ENCODE measurements at places on chromosomes 2 and 18.

DNA sequence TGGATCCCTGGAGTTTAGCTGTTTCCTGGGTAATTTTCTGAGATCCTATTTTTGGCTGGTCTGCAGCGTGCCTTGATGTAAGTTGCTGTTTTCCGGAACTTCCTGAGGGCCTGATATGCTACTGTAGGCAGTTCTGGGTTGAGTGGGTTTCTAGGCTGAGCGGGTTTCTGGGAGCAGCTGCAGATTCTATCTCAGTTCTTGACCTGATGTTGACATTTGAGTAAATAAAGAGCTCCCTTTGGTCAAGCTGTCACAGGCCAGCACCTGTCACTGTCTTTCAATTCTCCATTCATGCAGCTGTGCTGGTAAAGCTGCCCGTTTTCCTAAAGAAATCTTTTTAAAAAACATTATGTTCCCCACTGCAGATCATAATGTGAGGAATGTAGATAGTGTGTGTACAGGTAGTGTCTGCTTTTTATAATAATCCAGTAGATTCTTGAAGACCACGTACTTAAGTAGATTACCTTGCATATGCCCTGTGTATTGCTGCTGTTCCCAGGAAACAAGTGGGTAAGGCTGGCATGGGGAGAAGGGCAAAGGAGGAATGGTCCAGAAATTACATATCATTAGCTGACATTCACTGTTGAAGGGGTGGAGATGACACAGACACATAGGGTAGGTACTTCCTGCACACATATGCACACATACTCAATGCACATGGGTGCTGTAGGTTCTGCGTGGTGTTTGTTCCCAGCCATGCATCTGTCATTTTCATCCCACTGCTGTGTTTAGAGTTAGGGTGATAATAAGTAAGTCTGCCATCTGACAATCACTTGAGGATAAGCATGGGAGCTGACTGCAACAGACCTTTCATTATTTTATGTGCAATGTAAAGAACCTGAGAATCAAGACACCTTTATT lies 25.9 kb downstream of the CD28 start:
- no peak for DNase-seq

DNA sequence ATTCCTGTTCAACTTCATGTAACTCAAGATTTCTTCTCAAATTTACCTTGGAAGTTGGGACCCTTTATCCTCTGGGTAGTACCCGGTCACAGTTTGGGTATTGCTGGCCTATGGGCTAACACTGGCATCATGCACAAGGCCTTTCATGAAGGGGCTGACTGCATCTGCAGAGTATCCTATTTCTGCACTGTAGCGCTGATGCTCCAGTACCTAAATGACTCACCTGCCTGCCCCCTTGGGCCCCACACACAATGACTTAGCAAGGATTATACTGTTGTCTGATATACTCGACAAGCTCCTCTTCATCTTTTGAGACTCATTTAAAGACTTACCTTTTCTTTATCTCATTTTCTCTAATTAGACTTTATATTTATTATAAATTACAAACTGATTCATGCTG lies 39.9 kb downstream of the DNAH6 start:
- DNase-seq: no peak

DNA sequence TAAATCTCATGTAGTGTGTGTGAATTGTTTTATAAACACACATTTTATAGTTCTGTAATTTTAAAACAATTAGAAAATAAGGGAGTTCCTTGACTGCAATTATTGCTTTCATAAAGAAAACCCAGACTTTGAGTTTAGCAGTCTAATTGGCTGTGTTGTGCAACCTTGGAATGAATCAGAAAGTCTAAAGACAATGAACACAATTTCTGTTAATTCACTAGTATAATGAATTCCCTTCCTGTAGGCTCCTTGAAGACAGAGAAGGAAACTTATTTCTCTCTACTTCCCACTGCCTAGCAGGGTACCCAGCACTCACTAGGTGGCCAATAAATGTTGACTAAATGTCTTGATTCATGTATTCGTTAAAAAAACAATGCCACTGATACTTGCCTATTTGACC lies 79.9 kb downstream of the ANTXR1 start:
- DNase-seq: no peak

- no peak for DNase-seq
Measured at GRCh38 chr18:13470516-13471197, 252.1 kb downstream of the LDLRAD4 start.

- DNase-seq: no peak
Measured at GRCh38 chr18:63878343-63878742, 9.2 kb upstream of the SERPINB2 start.

- no peak for DNase-seq
Measured at GRCh38 chr2:64629329-64629781, 24.4 kb downstream of the SERTAD2 start.

DNA sequence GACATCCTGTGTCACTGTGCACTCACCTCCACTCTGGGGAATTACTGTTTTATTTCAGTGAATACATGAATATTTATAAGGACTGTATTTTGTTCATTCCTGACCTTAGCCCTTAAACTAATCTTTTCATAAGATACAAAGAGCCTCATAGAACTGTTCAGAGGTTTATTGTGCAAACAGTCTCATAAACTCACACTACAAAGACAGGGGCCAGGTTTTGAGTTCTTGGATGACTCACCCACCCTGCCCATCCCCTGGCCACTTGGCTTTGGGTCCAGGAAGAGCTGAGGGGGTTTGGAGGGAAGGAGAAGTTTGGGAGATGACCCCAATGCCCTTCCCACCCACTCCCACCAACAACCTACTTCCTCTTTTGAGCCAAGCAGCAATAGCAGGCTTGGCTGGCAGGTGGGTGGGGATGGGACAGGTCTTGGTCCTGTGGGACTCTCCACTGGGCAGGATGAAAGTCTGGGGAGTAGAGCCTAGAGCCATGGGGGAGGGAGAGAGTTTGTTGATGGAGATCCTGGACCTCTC lies 43.1 kb upstream of the IL1R2 start:
- no peak for DNase-seq

DNA sequence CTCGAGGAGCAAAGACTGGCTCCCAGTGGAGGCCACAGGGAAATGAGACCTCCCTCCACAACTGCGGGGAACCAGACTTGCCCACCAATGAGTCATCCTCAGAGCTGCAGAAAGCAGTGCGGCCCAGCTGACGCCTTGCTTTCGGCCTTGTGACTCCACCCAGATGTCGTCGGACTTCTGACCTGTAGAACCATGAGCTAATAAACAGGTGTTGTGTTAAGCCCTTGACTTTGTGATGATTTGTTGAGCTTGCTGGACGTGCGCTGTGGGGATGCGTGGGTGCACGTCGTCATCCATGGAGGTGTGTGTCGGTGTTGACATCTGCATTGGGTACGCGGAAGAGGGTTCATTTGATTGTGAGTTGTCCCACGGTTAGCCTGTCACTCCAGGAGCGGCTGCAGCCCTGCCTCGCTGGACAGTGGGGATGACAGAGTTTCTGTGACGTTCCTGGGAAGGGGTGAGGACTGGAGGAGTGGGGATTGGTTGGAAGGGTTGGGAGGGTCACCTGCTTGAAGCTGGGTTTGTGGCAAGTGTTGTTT lies 154.1 kb downstream of the SH3BP4 start:
- no peak for DNase-seq

DNA sequence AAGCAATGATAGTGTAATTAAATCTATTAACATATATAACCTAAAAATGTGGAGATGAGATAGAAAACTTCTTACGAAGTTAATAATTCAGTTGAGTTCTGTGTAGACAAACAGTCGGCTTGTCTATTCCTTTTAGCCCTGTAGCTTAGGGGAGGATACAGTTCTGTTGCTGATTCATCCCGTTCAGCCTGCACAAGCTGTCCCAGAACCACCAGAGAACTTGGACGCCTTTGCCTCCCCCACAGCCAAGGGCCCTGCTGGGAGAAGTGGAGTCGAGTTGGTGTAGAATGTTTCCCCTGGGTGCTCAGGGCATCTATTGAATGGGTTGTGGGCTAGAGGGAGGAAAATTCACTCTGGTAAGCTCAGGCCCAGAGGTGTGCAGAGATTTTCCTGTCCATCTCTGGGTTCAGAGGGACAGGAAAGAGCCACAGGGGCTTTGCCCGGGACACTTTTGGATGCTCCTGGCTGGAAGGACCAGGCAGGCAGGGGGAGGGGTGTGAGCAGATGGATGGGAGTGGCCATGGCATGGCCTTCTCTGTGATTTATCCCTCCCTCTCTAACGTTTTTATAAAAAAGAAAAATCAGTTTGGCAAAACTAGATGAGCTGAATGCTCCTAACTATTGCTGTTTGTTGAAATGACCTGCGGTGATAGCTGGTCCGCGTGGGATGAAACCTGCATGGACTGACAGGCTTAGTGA lies 42.8 kb upstream of the GALR1 start:
- DNase-seq: no peak

DNA sequence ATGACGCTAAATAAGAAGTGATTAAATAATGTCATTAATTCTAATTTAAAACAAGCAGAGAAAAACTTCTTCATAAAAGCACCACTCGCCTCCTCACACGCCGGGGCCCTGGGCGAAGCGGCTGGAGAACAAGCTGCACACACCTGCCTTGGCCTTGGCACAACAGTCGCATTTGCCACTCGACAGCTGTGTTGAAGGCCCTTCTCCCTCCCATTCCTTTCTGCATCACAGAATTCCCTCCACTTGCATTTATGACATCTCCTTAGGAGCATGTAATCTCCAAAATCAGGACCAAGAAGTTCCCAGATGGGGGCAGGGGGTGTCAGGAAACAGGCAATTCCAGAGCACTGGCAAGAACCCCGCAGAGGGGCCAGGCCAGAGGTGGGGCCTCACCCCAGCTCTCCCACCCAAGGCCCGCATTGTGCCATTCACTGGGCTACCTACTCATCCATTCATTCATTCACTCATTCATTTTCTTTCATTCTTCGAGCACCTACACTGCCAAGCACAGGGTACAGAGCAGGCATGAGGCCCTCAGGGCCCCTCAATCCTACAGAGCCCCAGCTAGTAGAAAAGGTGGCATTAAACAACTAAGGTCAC lies 6.4 kb downstream of the HDAC4 start:
- DNase-seq: no peak

DNA sequence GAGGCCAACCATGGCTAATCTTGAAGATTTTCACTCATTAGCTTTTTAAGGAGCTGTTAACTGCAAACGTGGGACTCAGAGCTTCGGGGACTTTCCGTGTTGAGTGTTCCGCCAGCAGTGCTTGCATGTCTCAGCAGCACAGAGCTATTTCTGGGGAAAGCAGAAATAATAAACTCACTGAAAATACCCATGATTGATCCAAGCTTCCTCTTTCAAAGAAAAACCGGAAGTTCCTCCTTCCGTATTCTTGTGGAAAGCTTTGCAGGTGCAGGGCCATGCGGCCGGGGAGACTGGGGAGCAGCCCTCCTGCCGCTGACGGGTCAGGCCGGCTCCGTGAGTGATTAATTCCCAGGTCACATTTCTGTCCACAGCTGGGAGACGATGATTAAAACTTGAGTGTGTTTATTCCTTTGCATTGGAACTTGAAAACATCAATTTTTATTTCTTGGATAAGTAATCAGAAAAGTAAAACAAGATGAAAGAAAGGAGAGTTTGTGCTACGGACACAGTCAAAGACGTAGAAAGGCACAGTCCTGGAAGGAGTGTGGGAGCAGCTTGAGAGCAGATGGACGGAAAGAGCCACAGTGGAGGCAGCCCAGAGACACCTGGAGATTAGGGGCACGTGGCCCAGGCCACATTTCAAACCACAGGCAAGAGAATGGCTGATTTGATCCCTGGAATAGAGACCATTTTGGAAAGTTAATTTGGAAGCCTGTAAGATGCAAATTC lies 54.2 kb upstream of the CTDP1 start:
- no peak for DNase-seq

GRCh38 chr2:217231212-217231611 lies 371.3 kb upstream of the TNP1 start:
- no peak for DNase-seq

GRCh38 chr2:28252311-28252710 lies 140.3 kb upstream of the FOSL2 start:
- DNase-seq: no peak

DNA sequence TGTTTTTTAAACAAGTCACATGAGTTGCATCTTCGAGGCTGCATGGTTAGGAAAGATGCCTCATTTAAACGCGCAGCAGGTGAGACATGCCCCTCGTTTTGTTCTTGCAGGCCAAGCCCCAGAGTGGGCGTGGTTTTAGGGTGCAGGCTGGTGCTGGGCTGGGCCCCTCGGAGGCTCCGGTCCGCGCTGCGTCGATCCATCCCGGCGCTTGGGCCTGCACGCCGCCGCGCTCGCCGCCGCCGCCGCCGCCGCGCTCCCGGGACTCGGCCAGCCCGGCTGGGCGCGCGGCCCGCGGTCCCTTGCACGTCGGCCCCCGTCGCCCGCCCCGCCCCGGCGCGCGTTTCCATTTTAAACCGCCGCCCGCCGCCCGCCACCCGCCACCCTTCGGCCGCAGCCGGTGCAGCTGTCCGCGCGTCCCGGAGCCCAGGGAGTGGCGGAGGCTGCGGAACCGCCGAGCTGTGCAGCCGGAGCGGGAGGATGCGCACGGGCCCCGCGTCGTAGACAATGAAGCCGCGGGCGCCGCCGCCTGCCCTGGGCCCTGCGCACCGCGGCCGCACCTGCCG lies 175.5 kb downstream of the AGAP1 start:
- DNase-seq: peak; percentile 61

GRCh38 chr18:76621782-76622495 lies 126.9 kb upstream of the ZNF516 start:
- no peak for DNase-seq

- no peak for DNase-seq
Measured at GRCh38 chr2:144102386-144102785, 417.5 kb downstream of the ZEB2 start.

DNA sequence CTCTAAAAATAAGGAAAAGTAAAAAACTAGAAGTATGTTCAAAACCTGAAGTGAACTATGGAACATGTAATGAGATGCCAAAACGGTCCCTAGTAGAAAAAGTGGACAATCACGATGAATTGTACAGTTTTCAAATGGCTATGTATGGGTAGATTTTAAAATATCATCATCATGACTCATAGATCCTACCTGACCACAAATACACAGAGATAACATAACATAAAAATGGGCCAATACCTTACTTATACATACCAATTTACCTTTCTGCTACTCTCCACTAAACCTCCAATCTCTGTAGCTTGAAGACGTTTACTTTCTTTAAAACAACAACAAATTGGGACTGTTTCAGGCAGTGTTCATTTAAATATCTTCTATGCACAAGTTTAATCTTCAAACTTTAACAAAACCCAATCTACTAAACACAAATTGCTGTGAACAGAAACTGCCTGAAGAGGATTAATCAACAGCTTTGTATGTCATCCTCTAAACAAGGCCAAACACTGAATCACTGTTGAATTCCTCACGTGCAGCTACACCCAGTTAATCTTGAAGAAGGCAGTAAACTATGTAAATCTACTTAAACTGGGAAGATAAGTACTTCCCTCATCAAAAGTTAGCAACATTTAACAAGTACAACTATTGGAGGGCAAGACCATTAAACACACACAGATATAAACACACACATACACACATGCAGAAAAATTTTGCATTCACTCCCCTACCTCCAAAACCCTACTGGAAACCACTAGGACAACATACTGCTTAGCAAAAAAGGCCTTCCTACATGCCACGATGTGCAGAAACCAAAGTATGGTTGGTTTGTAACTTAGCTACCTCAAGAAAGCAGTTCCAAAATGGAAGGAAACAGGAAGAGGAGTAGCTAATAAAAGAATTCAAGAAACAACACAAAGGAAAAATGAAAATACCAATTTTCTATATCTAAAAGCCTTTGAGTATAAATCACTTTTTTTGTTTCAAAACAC lies 90.3 kb downstream of the RBMS1 start:
- no peak for DNase-seq

All from nucleus accumbens (tissue), 56 donors.